ENCODE measurements at places on chromosomes 12 and 14.

GRCh38 chr14:92144708-92145107 lies 22.9 kb downstream of the CPSF2 start:
- DNase-seq, result peak; percentile 45

DNA sequence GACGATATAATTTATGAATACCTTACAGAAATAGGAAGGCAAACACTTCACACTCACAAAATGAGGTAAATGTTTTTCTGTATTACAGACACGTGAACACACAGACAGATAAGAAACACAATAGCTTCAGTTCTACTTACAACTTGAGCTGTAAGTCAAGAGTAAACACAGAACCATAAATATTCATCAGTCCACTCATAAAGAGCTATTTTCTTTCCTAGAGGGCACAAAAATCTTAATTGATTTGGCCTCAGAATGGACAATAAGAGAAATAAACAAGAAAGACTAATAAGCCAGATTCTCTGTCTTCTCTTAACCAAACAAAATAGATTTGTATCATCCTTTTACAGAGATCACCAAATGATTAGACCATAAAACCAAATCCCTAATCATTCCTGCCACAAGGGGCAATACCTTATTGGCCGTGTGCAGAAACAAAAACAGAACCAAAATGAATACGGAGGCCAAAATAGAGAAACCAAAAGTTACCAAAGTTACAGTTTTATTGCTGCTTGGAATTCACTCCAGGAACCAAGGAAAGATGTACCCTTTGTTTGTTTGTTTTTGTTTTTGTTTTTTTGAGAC lies 38.1 kb upstream of the GARIN2 start:
- peak; percentile 23 for DNase-seq

DNA sequence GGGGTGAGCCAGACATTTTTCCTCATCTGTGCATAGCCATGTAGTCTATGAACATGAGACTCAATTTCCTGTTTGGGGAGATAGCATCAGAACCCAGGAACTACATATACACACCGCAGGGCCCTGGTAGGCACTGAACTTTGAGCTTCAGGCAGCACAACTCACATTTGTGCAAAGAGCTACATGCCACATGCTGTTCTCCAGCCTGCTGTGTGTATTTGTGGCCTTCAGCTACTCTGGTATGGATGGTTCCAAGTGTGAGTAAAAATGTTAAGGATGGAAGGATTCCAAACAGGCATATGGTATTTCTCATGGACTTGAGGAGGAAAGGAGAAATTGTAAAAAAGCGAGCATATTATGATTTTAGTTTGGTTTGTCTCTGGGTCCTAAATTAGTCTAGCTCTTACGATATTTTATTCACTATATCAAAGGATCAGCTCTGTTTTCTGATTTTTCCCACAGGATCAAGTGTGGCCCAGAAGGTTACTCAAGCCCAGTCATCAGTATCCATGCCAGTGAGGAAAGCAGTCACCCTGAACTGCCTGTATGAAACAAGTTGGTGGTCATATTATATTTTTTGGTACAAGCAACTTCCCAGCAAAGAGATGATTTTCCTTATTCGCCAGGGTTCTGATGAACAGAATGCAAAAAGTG lies 422.4 kb upstream of the OR4E1 start:
- no peak for DNase-seq

DNA sequence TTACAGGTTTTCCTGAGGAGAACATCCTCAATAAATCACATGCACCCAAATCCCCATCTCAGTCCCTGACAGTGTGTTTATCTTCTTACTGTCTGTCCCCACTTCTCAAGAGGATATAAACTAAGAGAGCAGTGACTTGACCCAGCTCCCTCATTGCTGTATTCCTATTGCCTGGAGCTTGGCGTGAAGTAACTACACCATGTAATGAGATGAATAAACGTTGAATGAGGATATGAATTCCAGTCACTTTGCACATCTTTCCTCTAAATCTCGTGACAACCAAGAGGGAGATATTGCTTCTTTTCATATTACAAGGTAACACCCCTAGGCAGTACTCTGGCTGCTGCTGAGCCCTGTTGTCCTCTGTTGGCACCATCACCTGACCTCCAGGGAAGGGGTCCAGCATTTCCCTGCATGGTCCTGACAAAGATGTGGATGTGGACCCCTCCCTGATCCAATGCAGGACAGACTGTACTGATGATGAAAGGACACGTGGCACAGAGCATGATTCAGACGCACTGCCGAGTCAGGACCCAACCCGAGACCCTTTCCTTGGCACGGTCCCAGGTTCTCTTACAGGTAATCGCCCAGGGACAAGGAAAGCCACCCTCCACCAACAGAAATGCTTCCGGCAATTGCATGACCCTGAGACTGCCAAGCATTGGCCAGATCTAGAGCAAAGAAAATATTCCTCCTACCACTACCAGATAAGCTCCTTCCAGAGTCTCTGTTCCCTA lies 47.7 kb upstream of the CPM start:
- DNase-seq, result no peak

GRCh38 chr12:4084573-4084972 lies 189.0 kb upstream of the CCND2 start:
- DNase-seq, result no peak

DNA sequence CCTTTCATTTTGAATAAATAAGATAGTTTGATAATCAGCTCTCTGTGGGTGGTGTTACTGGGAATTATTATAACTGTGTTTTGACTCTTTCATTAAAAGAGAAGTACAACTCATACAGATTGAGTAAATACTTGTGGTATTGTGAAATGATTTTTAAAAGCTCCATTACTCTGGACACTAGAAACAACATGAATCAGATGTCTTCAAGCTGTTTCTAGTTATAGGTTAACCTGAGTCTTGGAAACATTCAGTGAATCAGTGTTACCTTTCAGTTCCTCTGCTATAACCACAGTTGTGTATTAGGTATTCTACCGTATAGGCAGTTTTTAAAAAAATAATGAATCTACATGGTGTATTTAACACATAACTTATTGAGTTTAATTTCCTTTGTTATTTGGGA lies 128.4 kb upstream of the SSTR1 start:
- DNase-seq, result peak; percentile 16

- peak; percentile 61 for DNase-seq
Measured at GRCh38 chr12:120640861-120641833, 721 bp downstream of the CABP1 start.

All from ELR (cell line).